ENCODE measurements at places on chromosomes 16 and 17.
A peak's percentile ranks its signal among the peaks of the same experiment; 100 is the strongest.

GRCh38 chr17:61404913-61405685, 5.5 kb downstream of the TBX2 start:
- no peak for DNase-seq
- no peak overlapping the region for H3K4me3 ChIP-seq
- peaks cover 77% of the 10 kb centered on the region for H3K27me3 ChIP-seq
- peaks cover 8% of the 10 kb centered on the region for H3K4me1 ChIP-seq
- H3K27ac ChIP-seq = no peak overlapping the region
- H3K36me3 ChIP-seq = no peaks in the 10 kb centered on the region

- no peak for DNase-seq
- no peak overlapping the region for H3K4me3 ChIP-seq
- peaks cover 9% of the 10 kb centered on the region for H3K4me1 ChIP-seq
Observed at GRCh38 chr16:75111514-75111940, 5.1 kb downstream of the LDHD start.

DNA sequence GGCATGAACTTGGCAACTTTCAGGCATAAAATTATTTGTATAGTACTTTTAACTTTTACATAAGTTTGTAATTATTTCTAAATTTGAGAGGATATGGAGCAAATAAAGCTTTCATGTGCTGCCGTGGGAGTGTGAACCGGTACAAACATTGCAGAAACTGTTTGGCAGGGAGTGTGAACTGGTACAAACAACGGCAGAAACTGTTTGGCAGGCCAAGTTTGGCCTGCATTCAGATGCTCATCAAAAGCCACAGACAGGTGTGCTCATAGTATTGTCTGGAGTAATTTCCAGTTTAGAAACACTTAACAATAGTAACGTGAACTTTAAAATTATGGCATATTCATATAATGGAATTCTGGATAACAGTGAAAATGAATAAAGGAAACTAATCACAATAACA, 73.8 kb upstream of the ATP2A3 start:
- H3K36me3 ChIP-seq = peaks cover 12% of the 10 kb centered on the region
- H3K27me3 ChIP-seq = no peaks in the 10 kb centered on the region
- peaks cover 15% of the 10 kb centered on the region for H3K4me1 ChIP-seq
- no peak for DNase-seq
- H3K27ac ChIP-seq = no peak overlapping the region
- no peak overlapping the region for H3K4me3 ChIP-seq

- H3K4me1 ChIP-seq = peaks cover 15% of the 10 kb centered on the region
- H3K36me3 ChIP-seq = no peaks in the 10 kb centered on the region
- no peak overlapping the region for H3K4me3 ChIP-seq
Observed at GRCh38 chr16:85197611-85198566, 85.6 kb upstream of the CIBAR2 start.

- no peak overlapping the region for H3K27ac ChIP-seq
- DNase-seq = no peak
- no peak overlapping the region for H3K4me3 ChIP-seq
- H3K27me3 ChIP-seq = peaks cover 12% of the 10 kb centered on the region
Observed at GRCh38 chr16:66703406-66704215, 7.1 kb upstream of the CMTM4 start.

DNA sequence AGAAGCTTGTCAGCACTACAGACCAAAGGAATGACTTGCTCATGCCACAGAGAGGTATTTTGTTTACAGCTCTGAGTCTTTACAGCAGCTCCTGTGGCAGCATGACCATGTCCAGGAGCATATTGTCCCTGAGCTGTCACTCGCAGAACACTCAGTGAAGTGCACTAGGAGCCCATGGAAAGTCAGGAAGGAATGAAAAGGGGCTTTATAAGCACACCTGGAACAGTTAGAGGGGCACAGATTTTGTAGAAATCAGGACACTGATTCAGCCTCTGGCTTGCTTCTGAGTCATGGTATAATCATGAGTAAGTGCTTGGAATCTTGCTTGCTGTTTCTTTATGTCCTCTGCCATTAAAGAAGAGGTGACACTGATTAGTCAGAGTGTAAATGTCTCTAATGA, 41.0 kb downstream of the TADA2A start:
- peaks cover 12% of the 10 kb centered on the region for H3K36me3 ChIP-seq
- peaks cover 12% of the 10 kb centered on the region for H3K4me1 ChIP-seq
- no peak overlapping the region for H3K4me3 ChIP-seq
- no peaks in the 10 kb centered on the region for H3K27me3 ChIP-seq
- no peak overlapping the region for H3K27ac ChIP-seq
- DNase-seq = no peak

GRCh38 chr16:67356396-67356795, 29.8 kb downstream of the LRRC36 start:
- H3K27me3 ChIP-seq = no peaks in the 10 kb centered on the region
- H3K4me3 ChIP-seq = no peak overlapping the region
- no peaks in the 10 kb centered on the region for H3K36me3 ChIP-seq
- no peak overlapping the region for H3K27ac ChIP-seq
- peaks cover 32% of the 10 kb centered on the region for H3K4me1 ChIP-seq

- peaks cover 1% of the 10 kb centered on the region for H3K36me3 ChIP-seq
- no peaks in the 10 kb centered on the region for H3K27me3 ChIP-seq
- no peak for DNase-seq
- H3K4me3 ChIP-seq = no peak overlapping the region
Observed at GRCh38 chr16:2388139-2388874, 40.9 kb upstream of the CCNF start.

- no peaks in the 10 kb centered on the region for H3K27me3 ChIP-seq
- peak overlapping the region; percentile 94 for H3K27ac ChIP-seq
- DNase-seq = no peak
- peak overlapping the region; percentile 89 for H3K4me3 ChIP-seq
- H3K36me3 ChIP-seq = peaks cover 20% of the 10 kb centered on the region
Observed at GRCh38 chr17:72123530-72124437, 3.0 kb downstream of the SOX9 start.

DNA sequence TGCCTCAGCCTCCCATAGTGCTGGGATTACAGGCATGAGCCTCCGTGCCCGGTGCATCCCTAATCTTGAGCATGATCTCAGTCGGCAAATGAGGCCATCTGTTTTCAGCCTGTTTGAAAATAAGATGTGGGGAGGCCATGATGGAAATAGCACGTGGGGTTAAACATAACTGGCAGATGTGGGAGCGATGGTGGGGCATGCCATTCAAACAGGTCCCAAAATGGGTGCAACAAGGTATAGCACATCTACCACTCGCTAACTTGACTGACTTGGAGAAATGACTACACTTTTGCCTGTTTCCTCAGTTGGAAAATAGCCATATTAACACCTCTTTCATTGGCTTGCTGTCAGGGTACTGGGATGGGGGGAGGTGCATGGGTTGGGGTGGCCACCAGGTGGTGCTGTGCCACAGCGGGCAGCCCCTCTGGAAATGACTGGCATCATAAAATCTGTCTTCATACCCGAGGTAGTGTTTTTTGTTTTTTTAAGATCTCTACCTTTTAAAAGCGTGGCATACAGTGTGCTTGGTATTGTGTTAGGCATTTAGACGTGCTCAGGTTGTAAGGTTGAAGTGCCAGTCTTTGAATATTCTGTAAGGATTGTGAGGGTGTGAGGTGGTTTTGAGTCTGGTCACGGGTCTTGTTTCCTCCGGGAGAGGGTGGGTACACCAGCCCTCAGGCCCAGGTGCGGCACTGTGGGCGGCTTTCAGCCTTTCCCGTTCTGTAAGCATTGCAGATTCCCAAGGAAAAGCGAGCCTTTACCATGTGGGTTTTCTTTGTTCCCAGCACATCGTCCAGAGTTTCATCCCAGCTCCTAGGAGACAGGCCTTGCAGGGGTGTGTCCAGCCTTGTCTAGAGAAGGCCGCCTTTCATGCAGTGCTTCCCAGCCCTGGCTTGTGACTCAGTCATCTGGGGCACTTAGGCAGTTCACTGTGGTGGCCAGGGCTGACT, 2.9 kb upstream of the TTYH2 start:
- peaks cover 15% of the 10 kb centered on the region for H3K4me1 ChIP-seq
- H3K27me3 ChIP-seq = peaks cover 43% of the 10 kb centered on the region
- H3K36me3 ChIP-seq = peaks cover 20% of the 10 kb centered on the region
- peak; percentile 57 for DNase-seq
- H3K4me3 ChIP-seq = no peak overlapping the region
- H3K27ac ChIP-seq = peak overlapping the region; percentile 37
